ENCODE measurements at places on chromosomes 5 and 9.

- no peak for DNase-seq
Measured at GRCh38 chr9:13252852-13253251, 26.6 kb downstream of the MPDZ start.

- DNase-seq: no peak
Measured at GRCh38 chr5:126686451-126687126, 85.8 kb downstream of the PHAX start.

- DNase-seq: no peak
Measured at GRCh38 chr5:83118976-83119375, 41.6 kb downstream of the XRCC4 start.

DNA sequence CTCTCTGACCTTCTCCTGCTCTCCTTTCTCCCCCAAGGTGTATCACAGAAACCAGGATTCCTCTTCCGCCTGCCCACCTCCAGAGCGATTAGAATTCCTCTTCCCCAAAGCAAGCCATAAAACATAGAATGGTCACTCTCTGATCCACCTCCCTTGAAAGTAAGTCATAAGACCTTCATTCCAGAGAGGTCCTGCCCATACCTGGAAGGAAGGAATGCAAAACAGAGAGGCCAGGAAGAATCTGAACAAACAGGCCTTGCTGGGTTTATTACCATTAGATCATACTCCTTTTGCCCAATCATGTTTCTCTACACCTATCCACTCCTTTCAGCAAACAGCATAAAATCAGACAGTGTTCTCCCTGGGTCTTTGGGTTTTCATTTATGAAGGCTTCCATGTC is 21.0 kb downstream of the CDKL3 start:
- peak; percentile 49 for DNase-seq

- DNase-seq: no peak
Measured at GRCh38 chr9:91710158-91710557, 239.9 kb downstream of the ROR2 start.

DNA sequence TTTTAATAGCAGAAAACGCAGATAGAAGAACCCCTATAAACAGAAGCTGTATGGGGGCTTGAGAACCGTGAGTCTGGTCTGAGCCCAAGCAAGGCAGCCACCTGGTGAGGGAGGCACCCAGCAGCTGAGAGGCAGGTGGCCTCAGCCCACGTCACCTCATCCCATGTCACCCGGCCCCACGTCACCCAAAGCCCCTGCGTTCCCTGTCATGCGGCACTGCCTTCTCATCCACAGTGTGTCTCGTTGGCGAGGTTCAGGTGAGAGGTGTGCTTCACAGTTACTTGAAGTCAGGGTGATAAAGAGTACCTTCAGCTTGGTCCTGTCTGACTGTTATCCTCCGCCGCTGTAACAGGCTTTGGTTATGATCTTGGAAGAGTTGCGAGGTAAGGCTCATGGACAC is 80.6 kb upstream of the IRX4 start:
- DNase-seq: no peak

DNA sequence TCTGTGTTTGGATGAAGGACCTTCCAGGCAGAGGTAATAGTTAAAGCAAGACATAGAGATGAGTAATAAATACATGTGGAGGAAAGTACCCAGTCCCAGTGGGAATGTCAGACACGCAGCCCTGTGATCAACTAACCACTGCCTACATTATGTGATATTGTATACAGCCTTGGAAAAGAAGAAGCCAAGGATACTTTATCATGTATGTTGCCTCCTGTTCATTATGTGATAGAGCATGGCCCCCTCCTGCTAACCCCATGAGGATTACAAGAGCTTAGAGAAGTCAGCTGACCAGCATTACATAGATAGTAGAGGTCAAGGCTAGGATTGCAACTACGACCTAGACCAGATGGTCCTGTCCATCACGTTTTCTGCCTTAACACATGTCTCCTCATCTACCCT is 497.0 kb upstream of the TNC start:
- DNase-seq: no peak

DNA sequence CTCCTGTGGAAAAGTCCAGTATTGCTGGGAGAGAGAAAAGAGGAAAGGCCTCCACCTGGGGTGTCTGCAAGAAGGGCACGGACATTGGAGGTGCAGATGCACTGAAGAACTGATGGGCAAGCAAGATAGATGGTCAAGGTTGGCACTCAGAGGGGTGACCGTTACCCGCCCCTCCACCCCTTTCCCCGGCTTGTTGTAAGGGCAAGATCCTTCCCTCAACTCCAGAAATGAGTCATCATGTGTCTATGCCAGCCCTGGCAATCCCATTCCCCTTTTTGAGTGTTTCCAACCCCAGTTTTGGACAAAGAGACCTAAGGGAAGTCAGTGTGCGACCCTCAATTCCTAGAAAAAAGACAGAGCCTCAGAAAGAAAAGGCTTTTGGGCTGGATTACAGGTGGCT is 34.9 kb upstream of the ATP6V1G1 start:
- DNase-seq: peak; percentile 33

- DNase-seq: no peak
Measured at GRCh38 chr5:117165068-117165467, 590.4 kb upstream of the SEMA6A start.

DNA sequence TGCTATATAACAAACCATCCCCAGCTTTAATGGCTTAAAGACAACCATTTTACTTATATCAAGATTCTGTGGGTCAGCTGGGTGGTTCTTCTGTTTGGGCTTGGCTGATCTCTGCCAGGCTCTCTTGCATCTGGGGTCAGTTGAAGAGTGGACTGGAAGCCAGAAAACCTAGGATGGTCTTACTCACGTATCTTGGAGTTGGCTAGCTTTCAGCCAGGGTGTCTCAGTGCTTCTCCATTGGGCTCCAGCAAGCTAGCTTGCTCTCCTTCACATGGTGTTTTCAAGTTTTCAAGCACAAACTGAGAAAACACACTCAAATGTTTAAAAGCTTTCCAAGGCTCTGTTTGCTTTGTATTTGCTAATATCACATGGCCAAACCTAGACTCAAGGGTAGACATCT is 146.8 kb downstream of the PIK3R1 start:
- DNase-seq: no peak

DNA sequence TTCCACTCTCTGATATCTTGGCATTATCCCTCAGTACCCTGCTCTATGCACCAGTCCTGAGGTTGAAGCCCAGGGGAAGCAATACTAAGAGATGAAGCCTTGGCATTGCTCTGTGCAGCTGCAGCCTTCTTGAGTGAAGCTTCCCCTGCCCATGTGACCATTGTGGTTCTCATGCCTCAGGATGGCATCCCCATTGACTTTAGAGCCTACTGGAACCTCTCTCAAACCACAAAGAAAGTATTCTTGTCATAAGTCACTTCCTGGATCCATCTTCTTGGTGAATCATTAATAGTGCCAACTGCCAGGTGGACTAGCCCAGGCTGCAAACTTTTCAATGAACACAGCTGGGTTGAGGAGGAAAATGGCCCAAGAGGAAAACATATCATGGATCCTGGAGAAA is 283.9 kb upstream of the RFX3 start:
- peak; percentile 13 for DNase-seq

GRCh38 chr9:88387552-88388202 is 567 bp upstream of the SPIN1 start:
- peak; percentile 61 for DNase-seq

DNA sequence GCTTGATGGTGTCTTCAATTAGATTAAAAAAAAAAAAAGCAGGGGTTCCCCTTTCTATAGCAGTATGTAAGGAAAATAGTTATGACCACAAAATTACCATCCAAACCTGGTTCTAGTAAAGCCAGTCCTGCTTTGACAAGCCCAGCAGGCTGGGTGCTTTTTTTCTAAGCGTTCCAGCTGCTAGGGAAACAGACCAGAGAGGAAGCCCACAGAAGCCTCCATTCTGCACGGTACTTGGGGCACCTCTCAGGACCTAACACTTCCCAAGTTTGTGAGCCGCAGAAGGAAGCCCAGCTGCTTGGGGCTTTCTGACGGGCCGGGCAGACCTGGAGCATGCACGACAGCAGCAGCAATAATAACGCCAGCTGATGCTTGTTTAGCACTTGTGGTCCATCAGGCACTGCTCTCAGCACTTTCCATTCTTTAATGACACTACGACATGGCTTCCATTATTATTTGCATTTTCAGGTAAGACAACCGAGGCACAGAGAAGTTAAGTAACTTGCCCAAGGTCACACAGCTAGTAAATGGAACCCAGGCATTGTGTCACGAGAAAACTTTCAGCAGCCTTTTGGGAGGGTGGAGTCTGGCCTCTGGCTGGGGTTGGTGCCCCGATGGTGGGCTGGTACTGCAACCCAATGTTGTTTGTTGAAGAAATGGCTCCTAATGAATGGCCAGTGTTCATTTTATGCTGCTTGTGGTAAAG is 15.4 kb downstream of the LMX1B start:
- DNase-seq: no peak

DNA sequence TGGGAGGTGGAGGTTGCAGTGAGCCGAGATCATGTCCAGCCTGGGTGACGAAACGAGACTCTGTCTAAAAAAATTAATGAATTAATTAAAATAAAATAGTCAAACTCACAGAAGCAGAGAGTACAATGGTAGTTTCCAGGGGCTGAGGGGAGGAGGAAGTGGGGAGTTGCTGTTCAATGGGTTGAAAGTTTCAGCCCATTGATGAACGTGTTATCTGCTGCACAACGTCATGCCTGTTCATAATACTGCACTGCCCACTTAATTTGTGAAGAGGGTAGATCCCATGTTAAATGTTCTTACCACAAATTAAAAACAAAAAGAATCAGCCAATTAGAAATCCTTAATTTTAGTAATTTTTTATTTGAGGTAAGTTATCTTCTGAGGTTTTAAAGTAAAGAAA is 16.4 kb upstream of the RUFY1 start:
- no peak for DNase-seq

DNA sequence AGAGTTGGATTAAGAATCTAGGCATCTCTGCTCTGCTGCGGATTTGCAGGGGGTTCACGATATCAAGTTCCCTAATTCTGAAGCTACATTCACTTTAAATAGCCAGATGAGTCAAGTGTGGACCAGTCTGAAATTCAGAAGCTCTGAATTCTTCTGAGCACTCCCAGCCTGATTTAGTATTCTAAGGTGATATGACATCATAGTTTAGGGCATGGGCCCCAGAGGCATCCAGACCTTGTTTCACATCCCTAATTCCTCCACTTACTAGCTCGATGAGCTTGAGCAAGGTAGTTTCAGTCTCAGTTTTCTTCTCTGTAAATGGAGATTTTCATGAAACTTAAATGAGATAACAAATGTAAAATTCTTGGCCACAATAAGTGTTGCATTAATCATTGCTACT is 65.2 kb downstream of the TMEM167A start:
- no peak for DNase-seq

DNA sequence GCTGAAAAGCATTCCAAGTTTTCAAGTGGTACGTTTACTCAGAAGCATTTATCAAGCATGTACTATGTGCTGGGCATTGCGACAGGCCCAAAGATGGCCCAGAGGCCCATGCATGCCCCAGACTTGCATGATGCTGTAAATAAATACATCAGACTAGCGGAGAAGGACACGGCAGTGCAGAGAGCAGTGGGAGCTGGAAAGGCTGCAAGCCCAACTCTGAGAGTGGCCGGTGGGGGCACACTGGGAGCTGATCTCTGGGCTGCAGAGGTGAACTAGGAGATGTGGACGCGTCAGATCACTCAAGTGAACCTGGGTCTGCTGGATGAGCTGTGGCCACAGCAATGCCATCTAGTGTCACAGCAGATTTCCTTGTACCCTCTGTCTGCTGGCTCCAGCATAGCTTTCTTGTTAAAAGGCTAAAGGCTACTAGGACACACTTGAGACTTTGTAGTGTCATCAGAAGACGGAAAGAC is 246.9 kb downstream of the FANCC start:
- no peak for DNase-seq

DNA sequence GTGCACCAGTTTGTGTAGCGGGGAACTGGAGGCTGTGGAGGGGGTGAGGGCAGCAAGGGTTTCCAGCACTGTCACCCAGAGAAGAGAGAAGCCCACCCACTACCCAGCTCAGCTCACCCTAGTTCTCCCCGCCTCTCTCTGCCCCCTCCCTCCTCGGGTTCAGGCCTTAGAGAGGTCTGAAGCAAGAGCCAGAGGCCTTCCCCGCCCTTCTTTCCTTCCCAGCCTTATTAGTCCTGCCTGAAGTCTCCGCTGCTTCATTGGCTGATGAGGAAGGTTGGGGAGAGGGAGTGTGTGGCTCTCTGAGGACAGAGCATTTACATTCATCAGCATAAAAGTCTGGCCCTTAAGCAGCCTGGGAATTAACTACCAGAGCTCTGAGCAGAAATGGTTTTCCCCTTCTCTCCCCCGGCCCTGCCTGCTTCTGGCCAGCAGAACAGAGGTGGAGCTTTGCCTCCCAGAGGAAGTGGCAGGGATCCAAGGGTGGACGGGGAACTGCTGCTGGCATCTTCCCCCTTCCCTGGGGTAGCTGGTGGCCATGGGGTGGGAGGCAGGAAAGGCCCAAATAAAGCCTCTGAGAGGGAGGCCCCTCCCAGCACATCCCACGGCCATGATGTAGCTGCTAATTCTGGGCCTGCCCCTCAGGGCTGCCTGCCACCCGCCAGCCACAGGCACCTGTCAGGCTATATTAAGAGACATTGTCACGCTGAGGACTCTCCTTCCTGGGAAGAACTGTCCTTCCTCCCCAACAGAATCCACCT is 4.1 kb downstream of the DNAJB5 start:
- DNase-seq: no peak

- peak; percentile 84 for DNase-seq
Measured at GRCh38 chr5:22596404-22596970, 256.7 kb downstream of the CDH12 start.

- no peak for DNase-seq
Measured at GRCh38 chr5:56896763-56897162, 12.6 kb upstream of the SETD9 start.

GRCh38 chr5:112646139-112646936 is 91.3 kb upstream of the APC start:
- no peak for DNase-seq

DNA sequence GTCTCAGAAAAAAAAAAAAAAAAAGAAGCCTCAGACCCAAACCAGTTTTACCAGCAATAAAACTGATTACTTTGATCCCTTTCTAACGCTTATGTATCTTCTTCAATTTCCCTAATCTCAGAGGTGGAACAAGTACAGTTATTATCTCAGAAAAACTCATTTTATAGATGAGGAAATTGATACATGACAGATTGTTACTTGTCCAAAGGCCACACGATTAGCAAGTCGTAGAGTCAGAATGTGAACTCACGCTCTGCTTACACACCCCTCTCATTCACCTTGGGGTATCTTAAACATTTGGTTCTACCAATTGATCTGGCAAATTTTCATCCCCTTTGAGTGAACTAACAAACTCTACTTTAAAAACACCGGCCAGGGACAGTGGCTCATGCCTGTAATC is 110.2 kb downstream of the SUSD1 start:
- DNase-seq: no peak

GRCh38 chr5:56359809-56360685 is 126.9 kb upstream of the ANKRD55 start:
- DNase-seq: no peak

DNA sequence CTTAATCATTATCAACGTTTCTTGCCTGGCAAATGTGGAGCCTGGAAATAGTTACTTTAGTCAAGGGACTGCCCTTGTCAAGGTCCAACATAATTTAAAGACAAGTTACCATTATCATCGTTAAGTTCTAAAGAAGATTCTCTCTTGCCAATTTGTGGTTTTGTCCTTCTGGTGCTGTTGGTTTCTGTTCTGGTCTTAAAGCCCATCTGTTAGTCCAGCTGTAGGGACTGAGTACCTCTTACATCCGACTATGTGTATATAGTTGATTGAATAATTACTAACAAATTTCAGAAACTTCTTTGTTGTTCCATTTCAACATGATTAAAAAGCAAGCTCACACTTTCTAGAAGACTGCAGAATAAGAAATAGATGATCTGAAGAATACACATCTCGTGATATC is 1854.9 kb downstream of the MAT2B start:
- DNase-seq: no peak
